T47D (cell line): ENCODE measurements at places on chromosomes 5 and 9.

GRCh38 chr5:17147170-17147569 lies 70.3 kb upstream of the BASP1 start:
- no peak for DNase-seq

GRCh38 chr5:143065996-143066522 lies 295.9 kb downstream of the ARHGAP26 start:
- DNase-seq: no peak

GRCh38 chr5:60883229-60883628 lies 39.2 kb upstream of the ELOVL7 start:
- peak; percentile 39 for DNase-seq

GRCh38 chr9:93171261-93171990 lies 12.5 kb upstream of the WNK2 start:
- DNase-seq: no peak

GRCh38 chr5:54653956-54654614 lies 136.5 kb downstream of the SNX18 start:
- DNase-seq: no peak

GRCh38 chr5:68251804-68252522 lies 36.4 kb downstream of the PIK3R1 start:
- DNase-seq: no peak

GRCh38 chr5:68396722-68397121 lies 181.2 kb downstream of the PIK3R1 start:
- DNase-seq: no peak

GRCh38 chr9:2264081-2264480 lies 248.9 kb downstream of the SMARCA2 start:
- no peak for DNase-seq

- DNase-seq: no peak
Measured at GRCh38 chr5:128966375-128966774, 1.1 kb downstream of the SLC27A6 start.

DNA sequence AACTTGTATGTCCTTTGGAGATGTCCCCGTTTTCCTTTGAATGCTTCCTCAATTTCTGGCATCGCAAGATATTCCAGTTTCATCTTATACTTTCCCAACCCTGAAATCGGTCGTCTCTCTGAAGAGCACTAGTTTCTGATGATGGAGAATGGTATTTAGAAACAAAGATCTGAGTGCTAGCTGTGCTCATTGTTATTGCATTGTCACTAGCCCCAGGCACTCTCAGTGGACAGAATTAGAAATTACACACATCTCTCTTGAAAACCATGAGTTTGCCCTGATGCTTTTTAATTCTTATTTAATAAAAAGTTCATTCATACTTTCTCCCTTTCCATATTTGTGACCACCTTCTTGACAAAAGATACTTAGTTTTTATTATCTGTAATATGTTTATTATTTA lies 67.7 kb downstream of the C9orf152 start:
- peak; percentile 30 for DNase-seq

- no peak for DNase-seq
Measured at GRCh38 chr5:144134194-144134826, 36.1 kb downstream of the YIPF5 start.
